ENCODE measurements at places on chromosomes 3 and 15.

- DNase-seq, result peak; percentile 24
Observed at GRCh38 chr15:35519541-35520149, 26.3 kb downstream of the DPH6 start.

DNA sequence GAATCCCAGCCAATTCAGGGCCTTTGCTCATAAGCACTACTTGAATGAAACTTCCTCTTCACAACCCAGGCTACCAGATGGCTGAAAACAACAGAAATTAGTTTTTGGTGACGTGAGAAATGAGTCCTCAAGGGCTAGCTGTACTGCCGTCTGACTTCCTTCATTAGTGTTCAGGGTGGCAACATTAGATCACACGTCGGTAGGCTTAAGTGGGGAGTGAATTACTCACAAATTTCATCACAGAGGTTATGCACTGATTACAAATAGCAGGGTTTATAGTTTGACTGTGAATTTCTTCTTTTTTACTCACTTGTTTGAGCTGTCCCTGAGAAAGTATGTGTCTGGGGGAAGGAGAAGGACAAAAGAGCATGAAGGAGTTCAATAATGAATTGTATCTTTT is 397.2 kb downstream of the GAP43 start:
- DNase-seq, result no peak

- DNase-seq, result no peak
Observed at GRCh38 chr15:68010361-68011153, 43.6 kb upstream of the PIAS1 start.

- no peak for DNase-seq
Observed at GRCh38 chr3:134650431-134651346, at the start of gene KY. KY (minus strand) TSS chr3:134651022; CDS start chr3:134650960, 62 bp downstream.

DNA sequence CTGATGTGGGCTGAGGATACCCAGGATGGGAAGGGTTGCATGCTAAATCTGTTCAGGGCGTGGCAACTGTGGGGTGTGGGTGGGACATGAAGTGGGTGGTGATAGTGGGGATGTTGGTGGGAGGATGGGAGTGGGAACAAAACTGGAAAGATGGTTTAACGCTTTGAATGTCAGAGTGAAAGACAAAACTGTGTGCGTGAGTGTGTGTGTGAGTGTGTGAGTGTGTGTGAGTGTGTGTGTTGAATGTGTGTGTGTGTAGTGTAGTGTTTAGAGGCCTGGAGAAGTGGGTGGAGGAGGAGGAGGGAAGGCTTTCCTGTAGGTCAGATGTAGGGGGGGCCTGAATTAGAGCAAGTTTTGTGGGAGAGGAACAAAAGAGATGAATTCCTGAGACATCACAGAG is 44.2 kb upstream of the ONECUT1 start:
- no peak for DNase-seq

- no peak for DNase-seq
Observed at GRCh38 chr15:80007532-80007931, 36.5 kb upstream of the BCL2A1 start.

GRCh38 chr15:85350395-85350794 is 30.0 kb upstream of the AKAP13 start:
- no peak for DNase-seq

DNA sequence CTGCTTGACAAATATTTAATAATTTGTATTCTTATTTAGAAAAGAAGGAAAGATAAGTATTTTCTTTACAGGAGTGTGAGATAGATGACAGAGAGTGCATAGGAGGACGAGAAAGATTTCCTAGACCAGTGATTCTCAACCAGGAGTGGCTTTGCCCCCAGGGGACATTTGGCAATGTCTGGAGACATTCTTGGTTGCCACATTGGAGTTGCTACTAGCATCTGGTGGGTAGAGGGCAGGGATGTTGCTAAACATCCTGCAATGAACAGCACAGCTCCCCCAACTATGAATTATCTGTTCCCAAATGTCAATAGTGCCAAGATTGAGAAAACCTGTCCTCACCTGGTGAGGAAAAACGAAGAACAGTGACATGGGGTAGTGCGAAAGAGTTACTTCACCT is 30.8 kb upstream of the MINAR1 start:
- no peak for DNase-seq

GRCh38 chr3:168973897-168974296 is 689.6 kb downstream of the MECOM start:
- no peak for DNase-seq

DNA sequence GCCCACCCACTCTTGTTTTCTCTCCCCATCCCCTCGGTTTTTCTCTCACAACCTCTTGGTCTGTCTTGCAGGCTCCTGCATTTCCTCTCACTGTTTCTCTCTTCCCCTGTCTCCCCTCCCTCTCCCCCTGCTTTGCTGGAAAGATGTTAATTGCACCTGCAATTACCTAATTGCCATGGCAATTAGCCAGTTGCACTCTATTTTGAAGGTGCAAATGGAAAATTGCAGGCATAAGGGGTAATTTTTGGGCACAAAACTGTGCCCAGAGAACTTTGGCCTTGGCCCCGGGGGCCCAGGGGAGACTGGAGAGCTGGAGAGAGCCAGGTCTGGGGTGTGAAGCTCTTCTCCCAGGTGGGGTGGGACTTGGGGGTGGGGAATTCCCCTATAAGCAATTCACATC is 164.5 kb upstream of the TLE3 start:
- no peak for DNase-seq

DNA sequence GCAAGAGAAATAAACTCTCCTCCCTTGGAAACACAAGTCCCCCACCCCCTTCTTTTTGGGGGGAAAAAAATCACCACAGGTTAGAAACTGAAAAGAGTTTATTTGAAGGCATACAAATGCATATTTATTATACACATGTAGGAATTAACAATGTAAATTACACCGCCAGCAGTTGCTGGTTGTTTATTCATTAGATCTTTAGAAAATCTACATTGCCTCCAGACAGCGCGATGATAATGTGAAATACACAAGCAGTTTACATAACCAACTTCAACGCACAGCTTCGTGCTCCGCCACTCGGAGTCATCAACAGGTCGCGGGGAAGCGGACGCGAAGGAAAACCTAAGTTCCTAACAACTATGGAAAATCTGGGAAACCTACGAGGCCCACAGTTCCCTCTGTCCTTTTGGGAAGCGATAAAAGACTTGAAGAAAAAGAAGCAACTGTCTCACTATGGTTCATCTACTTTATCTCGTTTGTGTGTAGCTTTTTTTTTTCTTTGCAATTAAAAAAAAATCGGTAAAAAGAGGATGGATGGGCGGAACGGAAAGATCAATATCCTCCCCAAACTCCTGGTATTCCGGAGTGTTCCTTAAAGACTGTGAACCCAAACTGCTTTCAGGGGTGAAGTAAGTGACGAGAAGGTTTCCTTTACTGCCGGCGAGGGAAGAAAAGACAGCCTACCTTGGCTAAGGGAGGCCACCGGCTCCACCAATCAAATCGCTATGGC is 8.4 kb upstream of the FOXB1 start:
- no peak for DNase-seq

GRCh38 chr3:76479161-76479650 is 560.7 kb upstream of the ROBO2 start:
- no peak for DNase-seq

- no peak for DNase-seq
Observed at GRCh38 chr3:165892565-165892964, 55.3 kb upstream of the BCHE start.

- DNase-seq, result no peak
Observed at GRCh38 chr3:77468626-77469020, 428.7 kb downstream of the ROBO2 start.

GRCh38 chr15:63517628-63518027 is 13.2 kb downstream of the USP3 start:
- DNase-seq, result no peak

DNA sequence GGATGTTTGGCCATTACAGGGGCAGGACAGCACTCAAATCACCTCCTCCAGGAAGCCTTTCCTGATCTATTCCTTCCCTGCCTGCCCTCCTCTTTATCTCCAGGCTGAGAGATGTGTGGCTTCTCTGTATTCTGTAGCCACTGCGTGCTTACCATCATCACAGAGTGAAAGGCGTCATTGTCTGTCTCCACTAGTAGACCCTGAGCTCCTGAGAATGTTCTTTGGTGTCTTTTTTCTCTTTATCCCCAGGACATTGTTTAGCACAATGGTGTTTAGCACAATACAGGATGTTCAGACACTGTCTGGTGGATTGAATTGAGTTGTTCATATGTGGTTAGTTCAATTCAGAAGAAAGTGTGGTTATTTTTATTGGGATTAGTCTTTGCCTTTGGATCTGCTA is 26.2 kb upstream of the LARS2 start:
- no peak for DNase-seq

DNA sequence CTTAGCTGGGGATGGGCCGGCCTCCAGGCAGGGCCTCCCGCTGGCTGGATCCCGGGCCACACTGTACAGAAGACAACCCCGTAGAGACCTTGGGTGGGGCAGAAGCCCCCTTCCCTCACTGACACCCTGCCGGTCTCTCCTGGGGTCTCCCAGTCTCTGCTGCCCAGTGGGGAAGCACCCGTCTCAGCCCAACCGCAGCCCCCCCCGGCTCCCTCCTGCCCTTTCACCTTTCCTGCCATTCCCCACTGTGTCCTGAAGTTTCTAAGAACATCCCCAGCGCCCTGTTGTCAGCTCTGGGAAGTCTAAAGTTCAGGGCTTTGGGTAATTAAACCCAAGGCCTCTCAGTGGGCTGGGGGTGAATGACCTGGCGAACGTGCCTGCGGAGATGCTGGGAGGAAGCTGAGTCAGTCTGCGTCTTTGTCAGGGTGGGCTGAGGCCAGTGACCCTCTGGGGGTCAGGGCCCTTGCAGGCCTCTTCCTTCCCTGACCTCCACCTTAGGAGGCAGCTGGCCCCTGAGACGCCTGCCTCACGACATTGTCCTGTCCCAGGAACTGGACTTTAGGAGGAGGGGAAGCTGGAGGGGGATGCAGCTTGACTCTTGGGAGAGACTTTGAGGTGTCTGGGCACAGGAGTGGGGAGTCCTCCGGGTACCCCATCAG is 1.4 kb upstream of the SLC51A start:
- DNase-seq, result no peak

GRCh38 chr3:189170559-189170958 is 1.2 kb upstream of the TPRG1 start:
- no peak for DNase-seq

DNA sequence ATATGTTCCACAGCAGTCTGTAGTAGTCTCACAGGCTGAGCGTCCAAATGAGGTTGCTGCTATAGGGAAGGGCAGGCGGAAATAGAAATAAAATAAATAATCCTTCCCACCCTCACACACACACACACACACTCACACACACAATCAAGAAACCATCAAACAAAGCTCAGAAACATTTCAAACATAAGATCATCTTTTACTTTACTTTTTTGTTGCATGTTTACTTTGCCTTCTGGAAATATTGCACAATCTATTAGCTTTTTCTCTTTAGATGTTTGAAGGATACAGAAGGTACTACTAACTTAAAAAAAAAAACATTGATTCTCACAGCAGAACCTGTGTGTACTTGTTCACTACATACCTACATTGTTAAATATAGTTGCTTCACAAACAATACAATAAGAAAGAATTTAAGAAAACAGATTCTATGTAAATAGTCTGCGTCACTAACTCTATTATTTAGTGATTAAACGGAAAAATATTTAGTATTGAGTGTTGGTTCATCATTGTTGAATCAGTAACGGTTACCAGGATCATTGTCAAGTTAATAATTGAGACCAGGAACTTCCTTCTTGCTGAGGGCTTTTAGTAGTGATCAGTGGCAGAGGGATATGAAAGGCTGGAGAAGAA is 20.5 kb downstream of the ALCAM start:
- DNase-seq, result no peak
